ENCODE measurements at places on chromosomes 6 and 20.

- no peak for DNase-seq
These were observed 11.0 kb downstream of the SRSF3 start for GRCh38 chr6:36605143-36605542.

- no peak for DNase-seq
These were observed 8.3 kb upstream of the RIPOR3 start for GRCh38 chr20:50699688-50700087.

- no peak for DNase-seq
These were observed 24.3 kb upstream of the LSM14B start for GRCh38 chr20:62097881-62098407.

DNA sequence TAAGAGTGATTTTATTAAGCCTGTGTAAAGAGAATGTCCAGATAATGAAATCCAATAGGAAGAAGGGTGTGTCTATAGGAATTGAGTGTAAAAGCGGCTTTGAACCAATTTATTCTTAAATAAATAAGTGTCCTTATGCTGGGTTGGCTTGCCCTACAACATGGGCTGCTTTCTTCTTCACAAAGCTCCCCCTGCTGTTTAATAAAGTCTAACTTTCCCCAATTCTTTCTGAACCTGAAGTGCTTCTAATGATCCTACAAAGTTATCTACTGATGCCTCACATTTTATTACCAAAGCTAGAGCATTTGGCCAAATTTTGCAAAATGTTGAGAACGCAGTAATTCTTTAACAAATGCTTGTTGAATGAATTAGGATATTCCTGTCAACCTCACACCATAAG, 36.3 kb upstream of the SIRT5 start:
- no peak for DNase-seq

DNA sequence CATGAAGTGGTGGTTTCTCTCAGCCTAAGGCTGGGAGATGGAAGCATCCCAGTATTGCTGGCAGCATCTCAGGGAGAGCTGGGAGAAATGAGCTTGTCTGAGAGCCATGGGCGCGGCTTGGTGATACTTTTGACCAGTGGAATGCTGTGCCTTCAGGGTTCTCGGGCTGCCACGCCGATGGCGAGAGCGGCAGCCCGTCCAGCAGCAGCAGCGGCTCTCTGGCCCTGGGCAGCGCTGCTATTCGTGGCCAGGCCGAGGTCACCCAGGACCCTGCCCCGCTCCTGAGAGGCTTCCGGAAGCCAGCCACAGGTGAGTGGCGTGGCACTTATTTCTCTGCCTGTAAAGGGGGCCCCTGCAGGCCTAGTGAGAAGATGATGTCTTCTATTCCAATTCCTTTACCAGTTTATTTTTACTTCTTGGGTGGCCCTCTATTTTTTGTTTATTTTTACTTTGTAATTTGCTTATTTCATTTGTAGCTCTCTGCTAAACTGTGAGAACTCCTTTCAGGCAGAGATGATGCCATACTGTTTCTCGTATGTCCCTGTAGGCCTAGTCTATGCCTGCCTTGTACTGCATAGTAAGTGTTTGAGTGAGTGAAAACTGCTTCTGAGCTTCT, 71.7 kb downstream of the ASXL1 start:
- no peak for DNase-seq

DNA sequence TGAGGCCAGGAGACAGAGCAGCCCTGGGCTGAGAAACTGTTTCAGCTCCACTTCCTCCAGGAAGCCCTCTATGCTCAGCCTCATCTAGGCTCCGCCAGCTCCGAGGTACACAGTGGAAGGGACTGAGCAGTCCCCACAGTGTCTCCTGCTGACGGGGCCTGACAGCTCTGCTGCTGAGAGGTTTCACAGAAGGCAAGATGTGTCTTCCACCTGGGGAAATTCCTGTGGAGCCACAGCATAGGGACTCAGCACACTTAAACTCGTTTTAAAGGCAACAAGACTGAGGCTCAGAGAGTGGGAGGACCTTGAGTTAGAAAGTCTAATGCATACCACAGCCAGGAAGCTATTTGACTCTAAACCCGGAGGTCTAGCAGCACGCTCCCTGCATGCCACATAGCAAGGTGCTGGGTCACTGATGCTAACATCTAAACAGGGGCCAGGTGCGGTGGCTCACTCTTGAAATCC, 6.8 kb downstream of the ADA start:
- DNase-seq, result no peak

GRCh38 chr20:37262505-37262904, 891 bp upstream of the GHRH start:
- no peak for DNase-seq

DNA sequence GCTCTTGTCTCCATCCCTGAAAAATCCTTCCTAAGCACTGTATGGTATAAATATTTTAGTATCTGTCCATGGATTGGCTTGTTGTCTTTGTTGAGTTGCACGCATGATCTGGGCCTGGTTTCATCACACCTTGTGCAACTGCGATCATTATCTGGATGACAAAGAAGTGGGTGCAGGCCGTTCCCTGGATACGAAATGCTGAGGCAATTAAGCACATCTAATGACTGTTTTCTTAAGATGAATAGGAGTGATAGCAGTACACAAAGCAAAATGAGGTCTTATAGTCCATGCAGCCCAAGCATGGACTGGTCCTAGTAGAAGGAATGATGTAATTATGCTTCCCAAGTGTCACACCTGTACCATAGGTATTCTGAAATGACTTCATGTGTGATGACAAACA, 47.8 kb downstream of the SLC35D3 start:
- DNase-seq, result no peak

GRCh38 chr20:63180569-63181185, 35.3 kb downstream of the YTHDF1 start:
- no peak for DNase-seq

DNA sequence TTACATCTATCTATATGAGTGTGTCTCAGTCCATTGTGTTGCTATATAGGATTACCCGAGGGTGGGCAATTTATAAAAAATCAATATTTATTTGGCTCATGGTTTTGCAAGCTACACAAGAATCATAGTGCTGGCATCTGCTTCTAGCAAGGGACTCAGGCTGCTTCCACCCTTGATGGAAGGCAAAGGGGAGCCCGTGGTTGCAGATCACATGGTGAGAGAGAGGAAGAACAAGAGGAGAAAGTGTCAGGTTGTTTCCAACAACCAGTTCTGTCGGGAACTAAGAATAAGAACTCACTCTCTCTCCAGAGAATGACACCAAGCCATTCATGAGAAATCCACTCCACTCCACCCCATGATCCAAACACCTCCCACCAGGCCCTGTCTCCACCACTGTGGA, 48.2 kb upstream of the TENT5A start:
- DNase-seq, result no peak

GRCh38 chr20:52975029-52975732, 3.0 kb downstream of the TSHZ2 start:
- DNase-seq, result no peak

DNA sequence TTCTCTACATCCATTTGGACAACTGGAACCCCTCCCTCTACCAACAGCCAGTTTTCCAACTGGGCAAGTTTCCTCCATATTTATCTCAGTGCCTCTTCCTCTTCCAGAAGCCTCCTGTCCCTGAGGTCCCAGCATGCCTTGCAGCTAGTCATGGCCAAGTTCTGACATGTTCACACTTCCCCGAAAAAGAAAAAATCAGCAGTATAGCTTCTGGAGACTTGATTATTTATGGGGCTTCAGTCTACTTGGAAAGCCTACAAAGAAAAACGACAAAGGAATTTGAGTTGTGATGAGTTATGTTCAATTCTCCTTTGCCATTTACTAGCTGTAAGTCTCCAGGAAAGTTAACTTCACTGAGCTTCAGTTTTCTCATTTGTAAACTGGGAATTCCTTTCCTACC, 406.5 kb downstream of the MAFB start:
- no peak for DNase-seq

GRCh38 chr20:4828830-4829513, 107.3 kb downstream of the PRND start:
- DNase-seq, result no peak

DNA sequence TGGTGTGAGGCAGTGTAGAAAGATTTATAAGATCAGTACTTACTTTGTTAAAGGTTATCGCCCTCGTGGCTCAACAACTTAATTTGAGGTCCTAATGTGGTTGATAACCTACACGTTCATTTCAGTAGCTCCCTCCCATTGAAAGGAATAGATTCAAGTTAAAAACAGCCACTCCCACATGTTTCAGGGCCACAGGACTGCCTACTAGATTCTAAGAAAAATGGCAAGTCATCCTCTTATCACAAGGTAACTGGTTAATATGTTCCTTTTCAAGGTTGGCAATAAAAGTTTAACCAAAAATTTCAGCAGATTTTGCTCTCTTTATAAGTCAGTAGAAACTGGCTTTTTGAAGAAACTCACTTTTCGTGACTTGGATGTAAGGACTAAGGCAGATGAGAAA, 17.1 kb downstream of the GSTA2 start:
- DNase-seq, result no peak

DNA sequence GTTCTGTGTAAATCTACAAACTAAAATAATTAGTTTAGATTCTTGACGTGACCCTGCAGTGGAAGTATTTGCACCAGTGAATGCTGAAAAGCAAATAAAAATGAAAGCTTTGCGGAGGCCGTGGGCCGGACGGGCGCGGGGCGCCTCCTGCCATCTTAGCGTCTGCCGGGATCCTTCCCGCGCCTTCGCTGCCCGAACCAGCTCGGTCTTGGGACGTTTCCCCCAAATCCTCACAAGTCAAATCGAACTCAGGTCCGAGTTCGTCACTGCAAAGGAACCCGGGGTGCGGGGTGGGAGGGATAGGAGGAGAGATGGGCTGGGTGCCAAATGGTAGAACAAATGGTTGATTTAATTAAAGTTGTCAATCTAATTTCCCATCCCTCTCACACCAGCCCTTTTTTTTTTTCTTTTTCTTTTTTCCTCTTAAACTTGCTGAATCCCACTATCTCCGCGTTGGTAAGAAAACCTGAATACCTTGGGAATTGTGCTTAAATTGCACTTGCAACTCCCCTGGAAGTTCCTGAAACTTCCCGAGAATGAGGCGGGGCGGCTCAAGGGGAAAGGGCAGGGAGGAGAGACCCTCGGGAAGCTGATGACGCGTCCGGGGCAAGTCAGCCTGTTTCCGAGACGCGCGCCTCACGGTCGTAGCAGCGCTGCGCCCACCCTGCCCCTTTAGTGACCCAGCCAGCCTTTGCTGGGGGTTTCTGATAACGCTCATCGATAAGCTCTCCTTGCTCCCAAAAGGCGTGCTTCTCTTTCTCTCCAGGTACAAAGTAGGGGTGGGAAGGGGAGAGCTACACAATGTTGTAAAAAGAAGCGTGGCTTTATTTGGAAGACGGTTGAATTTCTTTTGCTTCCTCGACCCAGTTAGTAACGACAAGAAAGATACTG, 1.8 kb downstream of the GJA1 start:
- no peak for DNase-seq

GRCh38 chr6:82057846-82058554, 189.5 kb downstream of the IBTK start:
- DNase-seq, result no peak
